ENCODE measurements at places on chromosomes 1 and 21.

GRCh38 chr1:224542783-224543440 is 73.2 kb upstream of the CNIH3 start:
- no peak for DNase-seq

DNA sequence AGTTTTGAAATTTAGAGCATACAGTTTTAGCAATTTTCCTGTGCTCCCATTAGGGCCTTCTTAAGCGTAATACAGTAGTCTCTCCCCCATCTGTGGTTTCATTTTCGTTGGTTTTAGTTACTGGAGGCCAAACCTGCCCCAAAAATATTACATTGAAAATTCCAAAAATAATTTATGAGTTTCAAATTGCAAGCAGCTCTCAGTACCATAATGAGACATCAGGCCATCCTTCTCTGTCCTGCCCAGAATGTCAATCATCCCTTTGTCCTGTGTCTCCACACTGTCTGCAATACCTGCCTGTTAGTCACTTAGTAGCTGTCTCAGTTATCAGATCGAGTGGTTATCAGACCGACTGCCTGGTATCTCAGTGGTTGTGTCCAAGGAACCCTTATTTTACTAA is 45.4 kb downstream of the ADSS2 start:
- DNase-seq, result no peak

DNA sequence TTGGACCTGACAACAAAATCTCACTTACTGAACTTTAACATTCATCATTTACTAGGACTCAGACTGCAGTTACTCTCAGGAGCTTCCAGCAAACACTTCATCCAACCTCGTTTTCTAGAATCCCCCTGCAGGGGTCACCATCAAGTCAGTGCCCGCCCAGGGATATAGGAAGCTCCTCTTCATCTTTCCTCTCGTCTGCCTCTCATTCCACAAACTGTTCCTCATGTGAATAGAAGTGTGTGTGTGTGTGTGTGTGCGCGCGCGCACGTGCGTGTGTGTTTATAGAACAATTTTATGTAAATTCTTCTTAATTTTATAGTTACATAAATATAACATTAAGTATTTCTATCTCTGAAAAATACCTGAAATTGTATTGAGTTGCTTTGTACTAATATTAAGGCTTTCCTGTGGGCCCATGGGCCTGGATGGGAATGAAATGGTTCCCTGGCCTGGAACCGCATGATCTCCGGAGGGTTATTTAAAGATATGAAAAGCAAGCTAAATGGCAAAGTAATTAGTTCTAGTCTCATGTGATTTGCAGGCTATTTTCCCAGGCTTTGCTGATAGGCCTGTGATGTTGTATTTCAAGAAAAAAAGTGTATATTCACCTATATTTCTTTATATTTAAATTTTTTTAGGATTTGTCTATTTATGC is 21.7 kb upstream of the ABCD3 start:
- no peak for DNase-seq

GRCh38 chr1:209884665-209885117 is 53.3 kb upstream of the SYT14 start:
- no peak for DNase-seq

DNA sequence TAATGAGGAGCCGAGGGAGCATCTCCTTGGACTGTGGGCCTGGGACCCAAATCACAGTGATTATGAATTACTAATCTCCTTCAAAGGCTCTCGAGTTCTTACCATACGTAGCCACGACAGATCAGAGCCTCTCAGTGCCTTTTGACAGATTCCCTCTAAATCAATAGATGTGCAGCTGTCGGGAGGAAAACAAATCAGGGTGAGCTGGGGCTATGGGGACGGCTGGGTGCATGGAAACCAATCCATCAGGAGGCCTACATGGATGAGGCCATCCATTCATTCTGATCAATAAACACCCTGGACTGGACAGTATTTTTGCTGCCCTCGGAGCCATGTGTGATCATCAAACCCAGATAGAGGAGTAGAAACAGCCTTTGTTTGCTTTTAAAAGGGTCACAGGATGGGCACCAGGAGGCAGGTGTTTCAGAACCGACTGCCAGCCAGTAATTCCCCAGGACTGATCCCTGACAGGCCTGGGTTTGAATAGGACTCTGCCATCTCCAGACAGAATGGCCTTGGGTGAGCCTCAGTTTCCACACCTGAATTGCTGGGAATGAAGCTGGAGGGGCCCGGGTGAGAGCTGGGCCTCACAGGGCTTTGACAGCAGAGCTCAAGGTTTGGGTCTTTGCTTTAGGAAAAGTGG is 532.8 kb downstream of the MATN1 start:
- DNase-seq, result no peak

- no peak for DNase-seq
Observed at GRCh38 chr1:157955857-157956256, 37.6 kb upstream of the KIRREL1 start.

DNA sequence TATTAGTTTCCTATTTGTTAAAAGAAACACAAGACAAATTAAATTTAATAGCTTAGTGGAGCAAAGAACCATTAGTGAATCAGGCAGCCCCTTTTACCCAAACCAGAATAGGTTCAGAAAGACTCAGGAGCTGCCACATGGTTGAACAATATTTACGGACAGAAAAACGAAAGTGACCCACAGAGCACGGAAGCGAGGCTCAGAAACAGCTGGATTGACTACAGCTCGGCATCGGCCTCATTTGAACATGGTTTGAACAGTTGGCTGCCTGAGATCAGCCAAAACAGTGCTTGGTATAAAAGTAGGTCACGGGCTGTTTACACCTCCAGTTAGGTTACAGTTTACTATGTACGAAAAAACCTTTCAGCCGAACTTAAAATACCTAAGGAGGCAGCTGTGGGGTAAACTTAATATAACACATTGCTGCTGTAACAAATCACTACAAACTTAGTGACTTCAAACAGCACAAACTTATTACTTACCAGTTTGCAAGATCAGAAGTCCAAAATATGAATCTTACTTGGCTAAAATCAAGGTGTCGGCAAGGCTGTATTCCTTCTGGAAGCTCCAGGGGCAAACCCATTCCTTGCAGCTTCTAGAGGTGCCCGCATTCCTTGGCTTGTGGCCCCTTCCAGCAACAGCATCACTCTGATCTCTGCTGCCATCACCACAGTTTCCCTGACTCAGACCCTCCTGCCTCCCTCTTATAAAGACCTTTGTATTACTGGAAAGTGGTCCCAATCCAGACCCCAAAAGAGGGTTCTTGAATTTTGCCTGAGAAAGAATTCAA is 11.8 kb downstream of the PADI4 start:
- DNase-seq, result no peak

GRCh38 chr1:145805057-145805456 is 18.8 kb downstream of the RNF115 start:
- DNase-seq, result no peak

DNA sequence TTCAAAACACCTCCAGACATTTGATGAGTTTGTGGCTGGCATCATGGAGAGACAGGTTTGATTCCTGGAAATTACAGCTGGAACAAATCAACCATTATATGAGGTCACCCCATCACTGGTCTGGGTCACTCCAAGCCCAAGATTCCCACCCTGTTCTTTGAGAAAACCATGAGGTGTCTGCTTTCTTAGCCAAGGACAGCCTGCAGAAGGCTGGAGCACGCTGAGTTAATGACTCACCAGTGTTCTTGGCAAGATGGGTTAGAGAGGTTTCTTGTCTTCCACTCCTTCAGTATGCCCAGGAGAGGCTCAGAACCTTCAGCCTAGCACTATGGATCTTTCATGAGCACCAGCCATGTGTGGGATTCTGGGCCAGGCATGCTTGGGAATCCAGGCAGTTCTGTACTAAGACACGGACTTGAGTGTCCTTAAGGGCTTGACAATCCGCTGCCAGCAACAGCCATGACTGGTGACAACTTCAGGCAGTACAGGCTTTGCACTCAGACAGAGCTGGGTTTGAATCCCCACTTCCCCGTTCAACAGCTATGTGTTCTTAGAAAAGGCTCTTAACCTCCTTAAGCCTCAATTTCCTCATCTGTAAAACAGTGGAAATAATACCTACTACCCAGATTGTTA is 43.9 kb downstream of the GRHL3 start:
- DNase-seq, result no peak

DNA sequence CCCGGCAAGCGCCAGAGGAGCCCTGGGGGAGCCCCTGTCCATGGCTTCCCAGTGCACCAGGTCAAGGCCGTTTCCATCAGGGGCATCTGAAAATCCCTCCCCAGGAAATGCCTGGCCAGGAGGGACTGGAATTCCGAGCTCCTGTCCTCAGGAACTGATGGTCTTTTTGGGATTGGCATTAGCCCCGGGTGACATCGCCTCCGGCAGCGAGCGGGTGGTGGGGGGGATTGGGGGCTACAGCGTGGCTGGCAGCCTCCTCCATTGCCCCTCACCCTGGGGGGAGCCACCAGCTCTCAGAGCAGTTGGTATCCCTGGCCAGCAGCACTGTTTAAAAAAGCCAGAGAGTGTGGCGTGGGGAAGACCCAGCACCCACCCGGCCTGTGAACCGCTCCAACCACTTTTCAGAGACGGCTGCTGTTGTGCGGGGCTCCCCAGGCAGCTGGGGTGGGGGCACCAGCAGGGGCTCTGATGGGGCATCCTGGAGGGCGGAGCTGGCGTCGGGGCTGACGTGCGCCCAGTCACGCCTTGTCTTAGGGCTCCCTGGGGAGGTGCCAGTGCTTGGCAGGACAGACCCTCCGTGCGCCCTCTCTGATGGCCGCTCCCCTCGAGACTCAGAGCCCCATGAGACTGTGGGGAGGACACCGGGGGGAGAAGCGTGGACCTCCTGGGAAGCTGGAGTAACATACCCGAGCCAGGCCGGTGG is 62.9 kb upstream of the TTC34 start:
- DNase-seq, result no peak

- DNase-seq, result no peak
Observed at GRCh38 chr1:245695211-245695610, 540.4 kb downstream of the KIF26B start.

- DNase-seq, result no peak
Observed at GRCh38 chr1:15848929-15849774, 1.6 kb downstream of the SPEN start.

GRCh38 chr1:41919764-41920397 is 1.2 kb upstream of the HIVEP3 start:
- peak; percentile 46 for DNase-seq

GRCh38 chr1:222329493-222330045 is 218.3 kb downstream of the HHIPL2 start:
- no peak for DNase-seq

DNA sequence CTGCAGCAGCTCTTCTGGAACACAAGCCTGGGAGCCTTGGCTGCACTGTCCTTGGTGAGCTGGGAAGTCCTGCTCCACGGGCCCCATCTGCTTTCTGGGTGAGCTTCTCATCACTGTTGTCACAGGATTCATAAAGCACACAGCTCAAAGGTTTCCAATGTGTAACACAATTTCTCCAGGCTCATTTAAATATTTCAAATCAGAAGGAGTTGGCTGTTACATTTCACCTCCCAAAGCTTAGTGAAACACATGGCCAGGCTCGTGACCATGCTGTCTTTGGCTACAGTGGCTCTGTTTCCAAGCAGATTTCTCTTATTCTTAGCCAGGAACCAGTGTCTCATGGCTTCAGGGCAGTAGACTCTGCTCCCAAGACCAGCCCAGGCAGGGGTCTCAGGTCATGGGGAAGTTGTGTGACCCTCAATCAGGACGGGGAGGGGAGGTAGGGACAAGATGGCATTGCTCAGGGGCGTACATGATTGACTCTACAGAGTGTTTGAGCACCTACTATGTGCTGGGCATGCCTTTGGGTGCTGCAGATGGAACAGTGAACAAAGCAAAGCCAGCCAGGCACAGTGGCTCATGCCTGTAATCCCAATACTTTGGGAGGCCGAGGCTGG is 353.0 kb downstream of the NPHP4 start:
- DNase-seq, result no peak

- peak; percentile 38 for DNase-seq
Observed at GRCh38 chr1:212630158-212630900, 21.8 kb downstream of the ATF3 start.

DNA sequence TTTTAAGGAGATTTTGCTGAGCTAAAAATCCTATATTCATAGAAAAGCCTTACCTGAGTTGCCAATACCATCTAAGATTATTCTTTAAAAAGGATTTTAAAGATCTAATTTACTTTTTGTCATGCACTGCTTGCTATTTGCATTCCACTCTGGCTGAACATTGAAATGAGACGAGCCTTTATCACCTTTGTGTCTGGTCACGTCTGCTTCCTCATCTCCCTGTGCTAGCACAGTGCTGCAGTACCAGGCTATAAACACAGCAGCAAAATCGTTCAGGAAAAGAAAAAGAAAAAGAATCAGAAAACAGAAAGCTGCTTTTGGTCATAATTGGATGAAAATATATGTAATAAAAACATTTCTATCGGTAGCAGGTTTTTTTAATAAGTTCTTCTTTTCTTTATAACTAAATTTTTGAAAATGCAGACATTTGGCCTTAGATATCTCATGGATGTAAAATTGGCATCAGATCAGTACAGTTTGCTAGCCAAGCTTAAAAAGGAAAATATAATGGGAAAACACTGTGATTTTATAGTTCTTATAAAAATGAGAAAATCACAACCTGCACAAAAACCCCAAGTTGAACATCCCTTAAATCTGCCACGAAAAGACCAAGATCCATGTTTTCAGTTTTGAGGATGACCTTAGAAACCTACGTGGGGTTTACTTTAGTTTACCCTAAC is 735.7 kb upstream of the CXADR start:
- no peak for DNase-seq

DNA sequence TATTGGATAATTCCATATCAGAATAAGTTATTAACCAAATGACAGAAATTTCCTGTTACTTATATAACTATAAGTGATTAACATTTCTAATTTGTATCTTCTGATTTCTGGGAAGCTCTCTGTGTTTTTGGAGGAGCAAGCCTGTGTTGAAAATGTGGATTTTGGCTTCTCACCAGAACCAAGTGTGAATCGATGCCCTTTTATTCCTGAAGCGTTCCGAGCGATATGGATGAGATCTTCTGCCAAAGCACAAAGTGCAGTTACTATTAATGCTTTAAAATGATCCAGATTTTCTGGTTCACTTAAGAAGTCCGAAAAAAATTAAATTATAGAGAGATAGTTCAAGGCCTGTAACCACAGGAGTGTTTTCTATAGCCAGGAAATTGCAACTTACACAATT is 22.8 kb downstream of the ALG14 start:
- DNase-seq, result no peak

- DNase-seq, result no peak
Observed at GRCh38 chr1:181768211-181768929, 285.1 kb downstream of the CACNA1E start.

GRCh38 chr1:23553231-23554126 is 5.8 kb downstream of the ID3 start:
- DNase-seq, result no peak

GRCh38 chr1:206115791-206116190 is 1.4 kb downstream of the AVPR1B start:
- no peak for DNase-seq

DNA sequence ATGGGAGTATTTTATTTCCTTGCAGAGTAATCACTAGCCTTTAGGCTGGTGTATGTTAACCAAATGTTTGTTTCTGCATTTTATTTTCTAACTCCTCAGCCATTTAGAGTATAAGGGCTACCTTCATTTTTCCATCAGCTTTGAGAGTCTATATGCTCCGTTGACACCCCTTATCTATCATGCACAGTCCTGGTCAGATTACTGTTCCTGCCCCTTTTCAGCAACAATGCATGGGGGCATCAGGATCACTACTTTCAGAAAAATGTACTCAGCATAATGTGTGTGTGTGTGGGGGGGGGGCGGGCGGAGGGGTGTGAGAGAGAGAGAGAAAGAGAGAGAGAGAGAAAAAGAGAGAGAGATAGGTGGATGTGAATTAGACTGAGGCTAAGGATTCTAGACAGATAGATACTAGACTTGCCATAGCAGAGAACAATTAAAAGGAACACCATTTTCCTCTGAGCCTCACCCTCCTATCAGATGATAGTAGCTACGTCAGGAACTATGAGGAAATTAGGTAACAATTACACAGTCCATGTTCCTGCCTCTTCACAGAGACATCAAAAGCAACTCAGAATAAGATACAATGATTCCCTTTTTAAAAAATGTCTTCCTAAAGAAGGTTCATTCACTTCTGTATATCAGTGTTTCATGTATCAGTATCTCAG is 40.8 kb downstream of the FCER1A start:
- DNase-seq, result no peak
